Lower lobe of right lung (tissue), 2 donors: ENCODE measurements at places on chromosomes 2 and 18.

DNA sequence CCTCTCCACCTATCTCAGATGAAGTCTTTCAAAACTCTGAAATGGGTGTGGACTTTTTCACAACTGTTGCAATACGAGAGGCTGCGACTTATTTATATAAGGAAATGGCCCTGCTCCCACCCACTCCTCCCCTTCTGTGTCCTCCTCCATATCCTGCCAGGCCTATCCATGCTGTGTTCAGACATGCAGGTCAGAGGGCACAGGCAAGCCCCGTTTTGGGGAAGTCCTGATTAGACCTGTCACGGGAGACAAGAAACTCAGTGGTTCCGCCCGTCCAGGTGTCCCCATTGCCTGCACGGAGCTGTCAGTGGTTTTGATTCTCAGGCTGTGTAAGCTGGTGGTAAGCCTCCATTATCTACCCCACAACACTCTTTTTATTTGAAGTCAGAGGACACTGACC is 99.6 kb upstream of the MGAT5 start:
- peak; percentile 86 for DNase-seq

GRCh38 chr2:36737131-36737750 is 40.7 kb downstream of the VIT start:
- DNase-seq = no peak

DNA sequence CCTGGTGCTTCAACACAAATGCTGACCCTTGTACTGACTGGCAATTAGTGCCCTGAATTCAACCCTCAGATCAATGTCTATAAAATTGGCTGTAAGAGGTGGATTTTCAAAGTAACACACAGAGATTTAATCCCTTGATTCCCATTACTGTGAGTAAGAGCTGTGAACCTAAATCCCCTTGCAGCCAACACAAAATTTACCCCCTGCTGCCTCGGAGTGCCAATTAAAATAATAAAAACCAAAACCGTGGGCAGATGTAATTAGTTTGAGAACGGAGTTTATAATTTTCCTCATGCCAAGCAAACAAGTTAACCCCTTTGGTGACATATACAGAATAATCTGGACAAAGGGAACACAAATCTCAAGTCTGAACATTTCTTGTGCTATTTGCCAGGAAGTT is 55.8 kb upstream of the REV1 start:
- DNase-seq = no peak

GRCh38 chr2:178074123-178075005 is 1.8 kb upstream of the PDE11A start:
- no peak for DNase-seq

DNA sequence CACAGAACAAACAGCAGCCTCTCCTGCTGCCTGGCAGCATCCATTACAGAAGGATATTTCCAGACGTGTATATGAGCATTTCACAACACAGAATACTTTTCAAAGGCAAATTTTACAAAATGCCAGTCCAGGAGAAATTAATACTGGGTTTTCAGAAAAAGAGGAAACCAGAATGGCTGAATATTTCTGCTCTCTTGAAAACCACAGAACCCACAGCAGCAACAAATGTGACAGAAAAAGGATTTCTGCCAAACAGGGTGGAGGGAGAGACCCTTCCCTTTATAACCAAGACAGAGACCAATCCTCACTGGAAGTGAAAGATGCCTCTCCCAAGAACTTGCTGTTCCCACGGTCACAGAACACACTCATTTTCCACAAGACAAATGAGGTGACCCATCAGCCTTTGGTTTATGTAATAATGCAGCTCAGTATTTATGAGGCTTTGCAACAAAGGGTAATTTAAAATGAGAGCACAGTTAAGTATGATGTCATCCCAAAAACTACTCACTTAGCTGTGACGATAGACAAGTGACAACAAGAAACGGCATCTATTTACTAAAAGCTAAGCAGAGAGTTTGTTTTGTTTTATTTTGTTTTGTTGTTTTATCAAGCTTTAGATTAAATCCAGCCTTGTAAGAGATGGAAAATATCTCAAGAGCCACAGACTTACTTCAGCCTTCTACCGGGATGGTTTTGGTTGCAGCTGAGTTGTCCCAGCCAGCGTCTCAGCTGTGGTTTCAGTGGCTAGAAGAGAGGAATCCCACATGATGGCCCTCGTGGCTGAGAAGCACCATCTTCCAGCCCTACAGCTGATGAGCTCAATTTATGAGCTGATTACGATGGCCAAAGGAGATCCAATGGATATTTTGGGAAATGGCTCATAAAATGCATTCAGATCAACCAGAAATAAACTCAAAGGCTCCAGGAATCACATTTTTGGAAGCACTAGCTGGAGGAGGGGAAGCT is 249.3 kb upstream of the AGAP1 start:
- DNase-seq = no peak

GRCh38 chr2:237538001-237538720 is 28.2 kb upstream of the PRLH start:
- no peak for DNase-seq

DNA sequence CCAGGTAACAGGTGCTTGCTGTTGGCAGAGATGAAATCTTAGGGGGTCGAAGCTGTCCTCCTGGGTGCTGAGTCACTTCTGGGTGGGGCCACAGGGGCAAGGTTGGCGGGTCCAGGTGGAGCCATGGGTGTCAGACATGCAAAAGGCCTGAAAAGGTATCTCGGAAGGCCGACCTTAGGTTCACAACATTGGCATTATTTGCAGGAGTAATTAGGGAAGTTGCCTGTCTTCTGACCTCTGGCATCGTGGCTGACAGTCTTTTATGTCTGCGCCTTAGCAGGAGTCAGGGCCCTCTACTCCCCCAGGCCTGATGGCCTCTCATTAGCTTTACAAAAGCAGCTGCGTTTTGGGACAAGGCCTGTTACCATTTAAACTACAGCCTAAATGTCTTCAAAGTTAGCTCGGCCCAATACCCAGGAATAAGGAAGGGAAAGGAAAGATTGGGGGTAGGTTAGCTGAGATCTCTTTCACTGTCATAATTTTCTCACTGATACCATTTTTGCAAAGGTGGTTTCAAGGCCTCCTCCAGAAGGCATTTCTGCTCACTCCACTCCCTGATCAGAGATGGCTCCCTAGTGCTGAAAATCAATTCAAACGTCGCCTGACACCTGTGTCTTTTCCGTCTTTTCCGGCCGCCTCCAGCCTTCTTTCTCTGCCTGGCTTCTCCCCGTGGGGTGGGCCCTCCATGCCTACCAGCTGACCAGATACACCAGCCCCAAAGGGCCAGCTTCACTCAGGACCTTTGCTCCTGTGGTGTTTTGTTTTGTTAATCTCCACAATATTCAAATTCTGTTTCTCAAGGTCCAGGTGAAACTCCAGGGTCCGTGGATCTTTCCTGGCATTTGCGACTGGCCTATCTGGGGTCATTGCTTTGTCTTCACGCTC is 90.8 kb downstream of the RHOB start:
- DNase-seq = no peak

- no peak for DNase-seq
Measured at GRCh38 chr2:19748073-19748375, 153.8 kb downstream of the TTC32 start.

GRCh38 chr2:25252291-25253152 is 84.1 kb upstream of the POMC start:
- peak; percentile 78 for DNase-seq

DNA sequence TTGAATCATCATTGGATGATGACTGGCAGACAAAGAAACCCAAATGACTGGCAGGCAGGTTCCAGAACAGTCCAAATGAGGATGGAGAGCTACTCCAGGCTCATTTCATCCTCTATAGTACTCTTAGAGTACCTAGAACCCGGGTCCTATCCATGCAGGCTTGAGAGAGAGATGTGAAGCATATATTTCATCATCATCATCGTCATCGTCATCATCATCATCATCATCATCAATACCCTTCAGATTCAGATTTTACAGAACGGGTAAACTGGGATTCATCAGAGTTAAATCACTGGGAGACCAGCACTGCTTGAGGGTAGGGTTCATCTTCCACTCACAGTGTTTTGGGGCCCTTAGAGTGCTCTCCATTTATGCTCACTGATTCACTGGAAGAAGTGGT is 52.3 kb downstream of the PAX8 start:
- no peak for DNase-seq

DNA sequence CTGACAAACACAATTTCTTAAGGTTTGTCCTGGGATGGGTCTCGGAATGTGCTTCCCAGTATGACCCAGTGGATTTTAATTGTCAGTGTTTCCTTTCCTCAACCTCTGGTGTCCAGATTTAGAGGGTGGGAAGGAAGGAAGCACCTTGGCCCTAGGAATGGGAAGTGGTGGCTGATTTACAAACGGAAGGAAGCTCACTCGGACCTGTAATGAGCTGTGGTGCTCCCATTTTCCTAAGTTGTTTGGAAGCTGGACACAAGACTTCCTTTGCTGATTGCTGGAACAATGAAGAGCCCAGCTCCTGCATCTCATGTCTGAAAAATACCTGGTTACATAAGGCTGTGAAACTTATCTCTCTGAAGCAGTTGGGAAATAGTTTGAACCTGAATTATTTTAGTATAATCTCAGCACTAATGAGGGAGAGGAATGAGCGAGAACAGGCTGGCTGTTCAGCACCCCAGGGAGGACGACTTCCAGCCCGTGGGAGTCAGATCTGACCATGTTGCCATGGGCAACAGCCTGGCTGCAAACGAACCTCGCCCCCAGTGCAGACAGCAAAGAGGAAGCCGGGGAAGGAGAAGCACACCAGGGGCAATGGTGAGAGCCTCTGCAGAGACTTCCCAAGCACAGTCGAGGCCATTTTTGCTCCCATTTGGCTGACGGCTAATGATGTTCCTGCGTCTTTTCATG is 74.4 kb upstream of the ASB18 start:
- DNase-seq = peak; percentile 59

GRCh38 chr2:17544256-17544655 is 3.8 kb downstream of the VSNL1 start:
- no peak for DNase-seq

GRCh38 chr2:3494984-3495666 is 24.2 kb downstream of the ADI1 start:
- DNase-seq = no peak

GRCh38 chr2:31785876-31786275 is 205.1 kb upstream of the SRD5A2 start:
- no peak for DNase-seq

GRCh38 chr2:195017890-195018289 is 639.1 kb upstream of the SLC39A10 start:
- no peak for DNase-seq

- DNase-seq = no peak
Measured at GRCh38 chr18:2642771-2643170, 12.8 kb upstream of the SMCHD1 start.

- DNase-seq = no peak
Measured at GRCh38 chr2:65057391-65058052, 1.3 kb downstream of the CEP68 start.
